ENCODE measurements at places on chromosomes 1 and 21.
A peak's percentile ranks its signal among the peaks of the same experiment; 100 is the strongest.

DNA sequence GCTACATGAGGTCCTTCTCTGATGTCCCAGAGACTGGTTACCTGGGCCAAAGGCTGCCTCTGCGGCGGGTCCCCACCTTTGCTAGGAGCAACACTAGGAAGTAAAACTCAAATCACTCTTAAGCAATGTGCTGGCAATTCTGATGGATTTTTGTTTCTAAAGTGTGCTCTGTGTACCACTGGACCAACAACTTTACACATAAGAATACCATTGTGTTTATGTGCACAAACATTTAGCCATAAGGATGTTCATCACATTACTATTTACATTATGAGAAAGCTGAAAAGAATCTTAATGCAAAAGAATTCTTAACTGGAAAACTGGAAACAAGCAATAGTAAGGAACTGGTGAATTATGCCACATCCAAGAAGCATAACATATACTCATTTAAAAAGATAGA is 38.6 kb downstream of the SSBP3 start:
- peak; percentile 20 for DNase-seq

- DNase-seq = no peak
Measured at GRCh38 chr1:200223613-200224012, 186.2 kb downstream of the ZNF281 start.

- no peak for DNase-seq
Measured at GRCh38 chr1:119771016-119771415, 2.3 kb upstream of the HMGCS2 start.

GRCh38 chr21:14952916-14953315 is 111.9 kb downstream of the NRIP1 start:
- DNase-seq = no peak

GRCh38 chr1:102234753-102235359 is 238.1 kb upstream of the OLFM3 start:
- DNase-seq = no peak

DNA sequence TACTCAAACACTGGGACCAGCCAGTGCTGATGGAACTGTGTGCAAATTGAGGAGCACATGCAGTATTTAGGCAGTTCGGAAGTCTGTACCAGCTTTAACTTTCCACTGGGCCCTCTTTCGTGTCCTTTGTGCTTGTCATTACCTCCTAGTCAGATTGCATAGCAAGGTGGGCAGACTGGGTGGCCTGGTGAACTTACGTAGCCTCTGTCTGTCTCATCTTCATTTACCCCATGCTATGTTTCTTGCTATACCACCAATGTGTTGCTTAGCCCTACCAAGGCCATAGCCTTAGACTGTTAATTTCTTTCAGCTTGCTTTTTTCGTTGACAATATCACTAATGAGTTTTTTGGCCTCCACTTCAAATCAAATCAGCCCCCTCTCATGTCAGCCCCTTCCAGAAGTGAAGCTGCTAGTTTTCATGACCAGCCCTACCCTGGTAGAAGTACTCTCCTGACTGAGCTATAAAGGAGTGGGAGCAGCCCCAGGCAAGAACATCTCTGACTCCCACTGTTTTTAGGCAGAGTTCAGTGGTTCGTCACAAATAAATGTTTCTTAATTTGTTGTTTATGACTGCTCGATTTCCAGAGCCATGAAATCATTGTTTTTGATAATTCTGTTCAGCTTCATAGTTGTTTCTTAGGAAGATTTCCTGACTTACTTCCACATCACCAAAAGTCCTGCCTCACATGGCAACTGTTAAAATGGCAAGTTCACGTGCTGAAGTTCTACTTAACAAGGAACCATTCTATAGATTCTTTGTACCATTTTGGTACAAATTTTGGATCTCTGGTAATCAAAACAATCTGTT is 19.3 kb downstream of the PRKACB start:
- peak; percentile 16 for DNase-seq

DNA sequence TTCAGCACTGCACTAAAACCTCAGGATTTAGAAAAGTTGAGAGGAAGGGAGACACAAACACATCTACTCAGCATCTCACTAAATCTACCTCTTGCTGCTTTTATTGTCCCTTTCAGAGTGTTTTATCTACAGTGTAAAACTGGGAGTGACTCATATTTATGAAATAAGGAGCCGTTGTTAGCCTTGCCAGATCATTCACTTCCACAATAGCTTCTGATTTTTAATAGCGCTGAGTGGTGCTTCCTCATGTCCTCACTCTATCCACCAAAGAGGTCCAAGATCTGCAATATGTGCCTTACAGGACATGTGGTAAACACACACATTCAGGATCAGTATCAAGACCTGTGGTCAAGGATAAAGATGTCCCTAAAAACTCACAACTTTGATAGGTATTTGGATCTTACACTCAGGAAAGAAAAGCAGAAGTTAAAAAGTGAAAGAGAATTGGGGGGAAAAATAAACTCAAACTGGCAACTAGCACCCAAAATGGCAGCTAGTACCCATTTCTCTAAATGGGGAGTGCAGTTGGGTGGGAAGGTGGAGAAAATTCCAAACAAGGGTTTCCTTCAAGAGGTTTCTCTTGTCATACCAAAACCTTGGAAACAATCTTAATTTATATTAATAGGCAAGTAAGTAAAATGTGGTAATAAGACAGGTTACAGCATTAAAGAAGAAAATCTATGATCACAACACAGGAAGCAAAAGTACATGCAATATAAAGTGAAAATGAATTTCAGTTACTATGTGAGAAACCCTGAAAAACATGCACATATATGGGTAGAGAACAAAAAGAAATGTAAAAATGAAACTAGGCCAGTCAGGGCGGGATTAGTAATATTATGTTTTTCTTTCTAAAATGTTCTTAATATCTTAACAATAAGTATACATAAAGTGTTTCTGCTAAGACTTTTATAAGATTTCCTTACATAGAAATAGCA is 15.9 kb downstream of the DUSP10 start:
- DNase-seq = no peak

GRCh38 chr1:239547987-239548386 is 161.6 kb downstream of the CHRM3 start:
- DNase-seq = no peak

Data from adipocyte (in vitro differentiated cells).